ENCODE measurements at places on chromosomes 3 and 15. TPM values are rescaled to one million over a fixed set of nuclear protein-coding genes. Genes with fewer than 3 reads are reported as not detected.

NDUFAF3 gene
- 201 TPM for polyA plus RNA-seq

NTRK3 gene
- 20.6 TPM for polyA plus RNA-seq

CYP8B1 gene
- not detected for polyA plus RNA-seq

RSRC1 gene
- 149 TPM for polyA plus RNA-seq

SLC12A1 gene
- 3.5 TPM for polyA plus RNA-seq

TF gene
- polyA plus RNA-seq = 10.3 TPM

CCR9 gene
- polyA plus RNA-seq = not detected
